T-helper 17 cell (primary cell): ENCODE measurements at places on chromosomes 12 and 14.

DNA sequence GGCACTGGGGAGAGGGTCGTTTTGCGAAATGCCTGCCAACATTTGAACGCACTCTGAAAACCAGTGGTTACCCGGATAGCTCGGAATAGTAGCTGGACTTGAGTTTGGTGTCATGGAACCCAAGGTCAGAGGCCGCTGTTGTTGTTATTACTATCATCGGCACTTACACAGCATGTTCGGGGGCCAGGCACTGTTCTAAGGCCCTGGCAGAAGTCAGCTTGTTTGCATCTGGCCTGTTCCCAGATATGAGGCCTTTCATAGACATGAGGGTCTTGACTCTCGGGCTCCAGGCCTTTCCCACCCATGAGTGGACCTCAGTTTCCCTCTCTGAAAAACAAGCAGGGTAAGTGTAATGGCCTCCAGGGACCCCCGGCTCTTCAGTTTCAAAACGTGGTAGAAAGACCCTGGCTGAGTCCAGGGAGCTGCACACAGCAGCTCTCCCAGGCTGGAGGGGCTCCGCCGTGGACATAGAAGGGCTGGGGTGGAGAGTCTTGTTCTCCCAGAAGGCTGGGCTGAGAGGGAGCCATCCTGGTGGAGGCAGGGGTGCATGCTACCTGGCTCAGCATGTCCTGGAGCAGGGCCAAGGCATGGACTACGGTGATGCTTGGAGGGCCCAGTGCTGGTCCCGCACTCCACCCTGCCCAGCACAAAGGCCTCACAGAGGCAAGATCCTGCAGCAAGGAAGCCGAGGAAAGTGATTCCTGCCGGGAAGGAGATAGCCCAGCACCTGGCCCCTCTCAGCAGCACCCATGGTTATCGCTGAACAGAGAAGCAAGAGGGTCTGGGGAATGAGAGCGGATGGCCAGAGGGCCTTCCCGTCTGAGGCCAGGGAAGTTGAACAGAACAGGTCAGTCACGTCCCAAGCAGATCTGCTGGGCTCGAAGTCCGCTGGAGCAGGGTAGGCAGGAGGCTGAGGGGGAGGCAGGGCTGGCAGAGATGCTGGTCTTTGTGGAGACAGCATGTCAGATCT lies 63.5 kb upstream of the C14orf180 start:
- no peak for DNase-seq

DNA sequence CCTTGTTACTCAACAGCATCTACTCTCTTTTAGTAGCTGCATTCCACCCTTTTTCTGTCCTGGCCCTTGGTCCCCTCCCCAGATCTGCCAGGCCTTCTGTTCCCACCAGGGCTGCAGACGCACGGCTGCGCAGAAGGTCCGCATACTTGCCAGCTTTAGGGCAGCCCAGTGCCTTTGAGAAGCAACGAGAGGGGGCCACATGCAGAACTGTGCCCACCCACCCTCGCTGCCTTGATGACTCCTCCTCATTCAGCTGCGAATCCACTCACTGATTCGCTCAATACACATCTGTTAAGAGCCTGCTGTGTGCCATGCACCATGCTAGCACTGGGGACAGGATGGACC lies 39.2 kb downstream of the PRIMA1 start:
- DNase-seq, result no peak

GRCh38 chr14:89294872-89295271 lies 122.2 kb downstream of the FOXN3 start:
- no peak for DNase-seq

GRCh38 chr12:127147724-127148123 lies 1119.2 kb upstream of the TMEM132C start:
- DNase-seq, result no peak

GRCh38 chr12:19397534-19397933 lies 41.8 kb upstream of the AEBP2 start:
- no peak for DNase-seq

DNA sequence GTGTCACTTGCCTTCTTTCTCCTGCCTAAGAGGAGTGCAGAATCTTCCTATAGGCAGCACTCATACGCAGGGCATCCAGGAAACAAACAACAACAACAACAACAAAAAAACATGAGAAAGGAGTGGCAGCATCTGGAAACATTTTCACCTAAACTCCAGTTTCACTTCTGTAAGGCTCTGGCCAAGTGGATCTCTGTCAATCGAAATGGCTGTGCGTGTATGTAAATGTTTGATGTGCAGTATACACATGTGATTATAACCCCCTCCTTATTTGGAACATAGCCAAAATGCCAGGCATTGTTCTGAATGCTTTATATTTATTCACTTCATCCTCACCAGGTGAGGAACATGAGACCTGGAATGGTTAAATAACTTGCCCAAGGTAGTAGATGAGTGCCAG lies 76.8 kb downstream of the COX16 start:
- DNase-seq, result no peak

GRCh38 chr12:236445-236844 lies 22.5 kb upstream of the SLC6A12 start:
- DNase-seq, result no peak

- DNase-seq, result no peak
These were observed 97.9 kb downstream of the RFLNA start for GRCh38 chr12:124392667-124393413.

DNA sequence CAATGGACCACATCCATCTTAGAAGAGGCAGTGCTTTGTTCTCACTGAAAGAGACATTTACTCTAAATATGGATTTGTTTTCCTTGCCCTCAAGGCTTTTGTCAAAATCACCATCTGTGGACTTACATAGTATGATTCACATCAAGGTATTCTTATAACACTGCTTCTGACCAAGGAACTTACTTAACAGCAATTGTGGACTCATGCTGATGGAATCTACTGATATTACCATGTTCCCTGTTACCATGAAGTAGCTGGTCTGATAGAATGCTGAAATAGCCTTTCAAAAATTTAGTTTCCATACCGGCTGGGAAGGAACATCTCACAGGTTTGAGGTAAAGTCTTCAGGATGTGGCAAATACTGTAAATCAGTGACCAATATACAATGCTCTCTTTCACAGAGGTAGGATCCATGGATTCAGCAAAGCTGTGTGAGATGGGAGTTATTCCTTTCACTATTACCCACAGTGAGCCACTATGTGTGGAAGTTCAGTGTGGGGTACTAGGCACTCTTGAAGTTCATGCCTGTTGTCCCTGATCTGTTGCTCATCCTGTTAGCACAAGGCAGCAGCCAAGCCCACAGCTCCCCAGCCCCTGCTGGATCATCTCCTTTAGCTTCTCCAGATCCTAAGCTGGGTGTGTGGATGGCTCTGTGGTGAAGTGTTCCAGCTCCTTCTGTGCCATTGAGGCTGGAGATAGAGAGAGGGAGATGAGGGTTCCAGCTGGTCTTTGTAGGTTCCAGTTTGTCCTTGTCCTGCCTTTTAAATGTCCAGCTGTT lies 126.4 kb downstream of the ATP23 start:
- DNase-seq, result no peak

DNA sequence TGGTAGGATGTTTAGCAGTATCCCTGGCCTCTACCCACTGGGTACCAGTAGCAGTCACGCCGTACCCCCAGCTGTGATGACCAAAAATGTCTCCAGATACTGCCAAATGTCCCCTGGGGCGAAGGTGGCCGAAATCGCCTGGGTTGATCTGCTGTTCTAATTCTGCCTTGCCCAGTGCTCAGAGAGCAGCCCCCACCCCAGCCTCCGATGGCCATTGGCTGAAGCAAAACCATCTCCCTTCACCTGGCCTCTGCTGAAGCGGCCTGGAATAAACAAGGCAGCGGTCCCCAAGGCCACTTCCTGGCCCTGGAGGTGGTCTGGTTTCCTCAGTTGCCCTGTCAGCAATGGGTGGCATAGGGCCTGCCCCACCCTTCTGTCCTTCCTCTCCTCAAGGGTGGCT lies 298.4 kb downstream of the CACNA1C start:
- DNase-seq, result no peak

GRCh38 chr14:71212093-71212492 lies 304.8 kb downstream of the PCNX1 start:
- no peak for DNase-seq

GRCh38 chr14:81529391-81529790 lies 4.3 kb downstream of the SEL1L start:
- DNase-seq, result no peak

DNA sequence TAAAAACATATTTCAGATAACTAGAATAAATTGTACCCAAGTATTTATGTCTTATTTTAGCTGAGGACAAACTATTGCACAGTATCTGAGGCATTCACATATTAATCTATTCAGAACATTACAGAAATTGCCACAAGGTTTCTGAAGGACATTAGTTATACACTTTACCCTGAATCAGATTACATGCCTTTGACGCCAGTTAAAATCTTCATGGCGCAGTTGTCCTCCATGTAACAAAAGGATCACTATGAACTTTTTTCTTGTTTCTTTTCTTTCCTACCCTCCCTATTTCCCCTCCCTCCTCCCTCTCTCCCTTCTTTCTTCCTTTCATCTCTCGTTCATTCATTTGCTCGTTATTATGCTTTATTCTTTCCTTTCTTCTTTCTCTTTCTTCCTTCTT lies 176.6 kb upstream of the KITLG start:
- no peak for DNase-seq

DNA sequence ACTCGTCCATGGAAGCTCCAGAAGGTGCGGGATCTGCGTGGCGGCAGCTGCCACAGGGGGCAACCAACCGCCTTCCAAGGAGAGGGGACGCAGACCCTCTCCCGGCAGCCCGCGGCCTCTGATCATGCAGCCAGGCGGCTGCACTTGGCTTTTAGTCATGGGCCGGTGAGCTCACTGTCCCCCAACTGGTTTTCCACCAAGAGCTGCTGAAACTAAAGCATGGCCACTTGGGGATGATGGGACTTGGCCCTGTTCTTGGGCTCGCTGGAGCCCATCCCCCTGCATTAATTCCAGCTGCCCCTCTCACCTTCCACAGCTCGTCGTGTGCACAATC lies 39.1 kb downstream of the CCDC85C start:
- DNase-seq, result no peak

GRCh38 chr12:25123126-25123525 lies 71.8 kb downstream of the DNAI7 start:
- DNase-seq, result no peak

GRCh38 chr14:25350802-25351201 lies 300.9 kb upstream of the STXBP6 start:
- DNase-seq, result no peak

DNA sequence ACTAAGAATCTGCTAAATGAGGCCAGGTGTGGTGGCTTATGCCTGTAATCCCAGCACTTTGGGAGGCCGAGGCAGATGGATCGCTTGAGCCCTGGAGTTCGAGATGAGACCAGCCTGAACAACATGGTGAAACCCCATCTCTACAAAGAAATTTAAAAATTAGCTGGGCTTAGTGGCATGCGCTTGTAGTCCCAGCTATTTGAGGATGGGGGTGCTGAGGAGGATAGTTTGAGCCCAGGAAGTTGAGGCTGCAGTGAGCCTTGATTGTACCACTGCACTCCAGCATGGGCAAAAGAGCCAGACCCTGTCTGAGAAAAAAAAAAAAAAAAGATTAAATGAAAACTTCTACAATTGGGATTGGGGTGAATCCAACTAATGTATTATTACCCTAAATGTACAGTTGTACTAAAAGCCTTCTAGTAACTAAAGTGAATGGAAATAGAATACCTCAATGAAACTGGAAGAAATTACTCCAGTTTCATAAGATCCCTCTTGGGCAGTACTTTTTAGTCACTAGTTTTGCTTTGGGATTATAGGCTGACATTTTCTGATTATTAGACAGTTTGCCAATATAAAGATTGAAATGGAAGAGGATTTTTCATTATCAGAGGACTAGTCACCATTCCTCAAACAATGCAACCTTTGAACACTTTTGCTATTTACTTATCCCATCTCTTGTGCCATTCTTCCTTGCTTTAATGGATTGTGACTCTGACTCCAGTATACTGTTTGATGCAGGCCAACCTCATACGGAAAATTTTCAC lies 14.3 kb downstream of the COCH start:
- DNase-seq, result no peak

DNA sequence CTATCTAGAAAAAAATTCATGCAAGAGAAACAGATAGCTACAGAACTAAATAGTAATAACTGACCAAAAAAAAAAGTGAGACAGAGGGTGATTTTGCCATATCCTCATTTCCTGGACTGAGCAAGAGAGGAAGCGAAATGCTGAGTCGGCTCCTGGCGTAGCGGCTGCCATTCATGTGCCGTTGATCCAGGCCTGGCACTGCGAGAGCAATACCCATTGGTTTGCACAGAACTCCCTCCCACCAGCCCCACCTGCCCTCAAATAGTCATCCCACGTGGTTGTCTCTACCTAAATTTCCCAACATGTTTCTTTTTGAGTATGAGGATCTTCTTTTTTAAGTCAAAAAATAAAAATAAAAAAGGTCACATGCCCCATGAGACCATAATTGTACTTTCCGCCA lies 9.4 kb upstream of the WNT5B start:
- no peak for DNase-seq
